ENCODE measurements at places on chromosomes 7 and 10.

DNA sequence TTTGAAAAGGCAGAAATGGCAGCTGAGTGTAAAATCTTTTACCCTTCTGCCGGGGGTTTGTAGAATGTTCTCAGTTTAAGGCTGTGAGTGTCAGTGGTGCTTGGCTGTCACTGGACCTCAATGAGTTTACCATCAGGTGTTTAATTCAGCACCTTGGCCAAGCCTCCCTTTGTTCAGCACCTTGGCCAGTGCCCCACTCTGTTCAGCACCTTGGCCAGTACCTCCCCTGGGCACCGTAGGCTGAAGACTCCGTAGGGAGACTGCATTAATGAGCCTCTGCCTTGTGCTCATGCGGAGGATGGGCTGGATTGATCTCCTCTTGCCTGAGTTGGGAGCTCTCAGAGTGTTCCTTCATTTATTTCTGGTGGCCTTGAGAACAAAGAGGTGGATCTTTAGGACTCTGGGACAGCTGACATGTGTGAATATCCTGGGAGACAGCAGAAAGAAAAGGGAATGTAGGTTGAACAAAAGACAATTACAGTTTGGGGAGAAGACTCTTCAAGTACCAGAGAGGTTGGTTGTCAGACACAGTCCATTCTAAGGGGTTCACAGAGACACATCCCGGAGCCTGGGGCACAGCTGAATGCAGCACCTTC lies 1.6 kb downstream of the FAM24A start:
- DNase-seq, result peak; percentile 53

DNA sequence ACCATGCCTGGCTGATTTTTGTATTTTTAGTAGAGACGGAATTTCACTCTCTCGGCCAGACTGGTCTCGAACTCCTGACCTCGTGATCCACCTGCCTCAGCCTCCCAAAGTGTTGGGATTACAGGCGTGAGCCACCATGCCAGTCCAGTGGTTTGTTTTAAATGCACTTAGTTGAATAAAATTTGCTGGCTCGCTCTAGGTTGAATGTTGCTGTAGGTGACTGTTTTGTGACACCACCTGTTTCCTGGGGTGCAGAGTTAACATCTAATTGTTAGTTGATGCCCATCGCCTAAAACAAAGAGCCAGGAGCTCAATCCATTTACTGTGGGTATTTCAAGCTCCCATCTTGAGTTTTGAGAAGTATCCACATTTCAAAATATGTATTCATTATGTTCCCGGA lies 31.2 kb downstream of the MGAM2 start:
- DNase-seq, result no peak

GRCh38 chr10:93259126-93259525 lies 185.4 kb downstream of the CYP26A1 start:
- DNase-seq, result no peak

GRCh38 chr7:135889823-135890222 lies 87.3 kb downstream of the MTPN start:
- no peak for DNase-seq

DNA sequence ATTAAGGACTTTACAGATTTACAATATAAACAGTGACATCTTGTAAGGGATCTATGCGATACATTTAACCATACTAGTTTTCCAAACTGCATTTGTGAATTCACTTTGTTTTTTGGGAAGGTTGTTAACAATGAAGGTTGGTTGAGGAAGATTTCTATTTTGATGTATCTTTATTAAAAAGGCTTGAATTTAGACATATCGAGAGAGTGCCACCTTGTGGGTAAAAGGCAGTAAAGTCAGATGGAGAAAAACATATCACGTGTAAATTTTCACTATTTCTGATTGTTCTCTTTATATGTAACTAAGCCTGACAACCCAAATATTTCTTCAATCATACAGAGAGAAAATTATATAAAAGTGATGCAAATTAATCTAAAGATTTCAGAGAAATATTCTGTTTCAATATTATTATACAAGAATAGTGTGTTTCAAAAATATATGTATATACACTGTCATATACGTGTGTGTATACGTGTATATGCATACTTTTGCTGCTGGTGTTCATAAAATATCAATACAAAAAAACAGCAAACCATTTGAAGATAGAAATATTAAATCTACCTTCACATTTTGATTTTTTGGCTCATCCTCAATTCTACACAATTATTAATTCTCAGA lies 988.6 kb downstream of the SORCS1 start:
- no peak for DNase-seq

Measured in activated naive CD4-positive, alpha-beta T cell treated with Interleukin-2 at 50 U/mL for 16 hours (primary cell).